ENCODE measurements at places on chromosomes 13 and 19.

DNA sequence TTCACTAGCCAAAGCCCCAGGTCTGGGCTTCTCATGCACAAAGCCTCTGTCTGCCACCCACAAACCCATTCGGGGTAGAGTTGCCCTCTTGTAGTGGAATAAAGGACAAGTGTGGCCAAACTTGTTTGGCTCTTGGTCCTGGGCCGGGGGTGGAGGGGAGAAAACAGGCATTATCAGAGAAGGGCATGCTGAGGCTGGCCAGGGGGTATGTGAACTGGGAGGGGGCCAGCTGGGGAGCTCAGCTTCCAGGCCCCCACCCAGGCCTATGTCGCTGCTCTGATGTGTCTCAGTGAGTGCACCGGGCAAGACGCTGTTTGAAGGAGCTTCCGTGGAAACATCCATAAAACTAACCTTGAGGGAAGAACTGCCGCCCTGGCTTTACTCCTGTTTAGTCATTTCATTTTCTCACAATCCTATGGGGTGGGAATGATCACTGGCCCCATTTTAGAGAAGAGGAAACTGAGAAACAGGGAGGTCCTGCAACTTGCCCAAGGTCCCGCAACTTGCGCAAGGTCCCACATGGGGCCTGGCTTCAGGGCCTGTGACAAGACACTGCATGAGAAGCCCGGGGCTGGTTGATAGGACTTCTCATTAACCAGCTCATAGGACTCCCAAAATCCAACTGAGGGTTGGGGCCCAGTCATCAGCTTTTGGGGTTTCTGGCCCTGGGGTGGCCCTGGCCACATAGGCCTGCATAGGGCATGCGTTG lies 30.8 kb downstream of the CCNE1 start:
- DNase-seq: no peak

DNA sequence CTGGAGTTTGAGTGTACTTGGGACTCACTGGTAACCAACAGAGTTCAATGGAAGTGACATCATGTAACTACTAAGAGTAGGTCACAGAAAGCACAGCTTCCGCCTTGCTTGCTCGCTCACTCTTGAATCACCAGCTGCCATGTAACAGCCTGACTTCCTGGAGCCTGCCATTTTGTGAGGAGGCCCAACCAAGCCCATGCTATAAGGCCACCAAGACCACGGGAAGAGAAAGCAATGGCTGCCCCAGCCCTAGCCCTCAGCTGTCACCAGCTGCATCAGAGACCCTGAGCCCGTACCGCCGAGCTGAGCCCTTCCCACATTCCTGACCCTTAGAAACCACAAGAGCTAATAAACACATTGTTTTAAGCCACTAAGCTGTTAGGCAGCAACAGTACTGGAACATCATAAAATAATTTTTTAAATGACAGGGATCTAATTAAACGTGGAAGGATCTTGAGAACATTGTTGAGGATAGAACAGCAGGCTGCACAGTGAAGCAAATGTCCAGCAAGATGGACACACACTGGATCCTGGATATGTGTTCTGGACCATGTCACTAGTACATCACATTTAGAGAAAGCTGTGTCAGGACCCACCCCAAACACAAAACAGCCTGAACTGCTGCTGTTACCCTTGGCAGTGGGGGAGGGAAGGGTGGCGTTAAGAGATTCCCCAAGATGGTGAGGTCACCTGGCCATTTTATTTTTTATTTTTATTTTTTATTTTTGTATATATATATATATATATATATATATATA lies 21.7 kb upstream of the LDLR start:
- no peak for DNase-seq

- no peak for DNase-seq
Observed at GRCh38 chr19:16449330-16449961, 22.3 kb downstream of the EPS15L1 start.

- DNase-seq: no peak
Observed at GRCh38 chr13:86633346-86633745, 834.1 kb upstream of the SLITRK6 start.

GRCh38 chr19:55640043-55640576 lies 692 bp upstream of the ZNF580 start:
- no peak for DNase-seq

DNA sequence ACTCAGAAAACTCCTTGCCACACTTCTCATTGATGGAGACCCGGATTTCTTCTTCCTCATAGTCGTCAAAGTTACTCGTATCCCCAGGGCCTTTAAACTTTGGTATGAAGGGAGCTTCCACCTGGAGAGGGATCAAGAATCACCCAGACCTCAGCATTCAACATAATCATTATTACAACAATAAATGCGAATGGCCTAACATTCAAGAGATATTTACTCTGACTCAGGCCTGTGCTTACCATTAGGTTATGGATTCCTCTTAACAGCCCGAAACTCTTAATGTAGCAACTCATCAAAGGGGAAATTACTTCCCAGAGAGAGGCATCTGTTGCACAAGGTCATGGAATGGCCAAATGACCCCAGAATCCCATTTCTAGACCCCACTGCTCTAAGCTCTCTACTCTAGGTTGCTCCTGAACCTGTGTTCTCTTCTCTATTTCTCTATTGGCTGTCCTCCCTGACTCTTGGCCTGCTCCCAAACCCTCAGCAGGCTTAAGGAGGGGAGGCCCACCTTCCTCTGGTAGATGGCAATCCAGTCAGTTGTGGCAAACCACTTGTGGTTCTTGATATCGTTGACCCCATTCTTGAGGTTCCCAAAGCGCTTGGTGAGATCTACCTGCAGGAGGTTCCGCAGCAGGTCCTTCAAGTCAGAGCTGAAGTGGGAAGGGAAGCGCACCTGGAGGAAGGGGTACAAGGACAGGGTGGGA lies 2.7 kb upstream of the SAMD1 start:
- no peak for DNase-seq

DNA sequence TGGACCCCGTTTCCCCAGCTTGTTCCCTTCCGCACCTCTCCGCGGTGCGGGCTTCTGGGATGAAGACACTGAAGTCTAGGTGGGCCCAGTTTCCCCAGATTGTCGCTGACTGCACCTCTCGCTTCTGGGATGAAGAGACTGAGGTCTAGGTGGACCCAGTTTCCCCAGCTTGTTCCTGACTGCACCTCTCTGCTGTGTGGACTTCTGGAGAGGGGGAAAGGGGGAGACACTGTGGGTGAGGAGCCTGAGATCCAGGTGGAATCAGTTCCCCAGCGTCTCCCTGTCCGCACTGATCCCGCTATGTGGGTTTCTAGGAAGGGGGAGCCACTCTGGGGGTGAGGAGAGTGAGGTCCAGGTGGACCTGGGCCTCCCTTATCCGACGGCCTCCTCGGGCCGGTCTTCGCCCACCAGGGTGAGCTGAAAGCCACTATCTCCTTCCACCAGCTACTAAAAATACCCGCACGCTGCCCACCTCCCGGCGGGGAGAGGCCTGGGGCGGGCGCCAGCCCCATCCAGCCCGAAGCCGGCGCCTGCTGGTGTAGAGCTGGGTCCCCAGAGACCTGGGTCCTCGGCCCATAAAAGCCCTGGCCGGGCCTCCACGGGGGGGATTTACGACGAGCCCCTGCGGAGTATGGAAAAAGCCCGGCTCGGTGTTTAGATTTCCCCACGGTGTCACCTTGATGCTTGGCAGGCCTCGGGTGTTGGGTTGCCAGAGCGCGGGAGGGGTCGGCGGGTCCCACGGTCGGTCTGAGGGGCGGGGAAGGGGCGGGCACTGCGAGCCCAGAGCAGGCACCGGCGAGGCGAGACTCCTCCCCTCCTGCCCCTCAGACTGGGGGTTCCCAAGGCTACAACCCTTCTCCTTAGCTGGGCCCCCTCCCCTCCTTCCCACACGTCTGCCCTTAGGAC lies 10.6 kb downstream of the FUT6 start:
- DNase-seq: peak; percentile 85

DNA sequence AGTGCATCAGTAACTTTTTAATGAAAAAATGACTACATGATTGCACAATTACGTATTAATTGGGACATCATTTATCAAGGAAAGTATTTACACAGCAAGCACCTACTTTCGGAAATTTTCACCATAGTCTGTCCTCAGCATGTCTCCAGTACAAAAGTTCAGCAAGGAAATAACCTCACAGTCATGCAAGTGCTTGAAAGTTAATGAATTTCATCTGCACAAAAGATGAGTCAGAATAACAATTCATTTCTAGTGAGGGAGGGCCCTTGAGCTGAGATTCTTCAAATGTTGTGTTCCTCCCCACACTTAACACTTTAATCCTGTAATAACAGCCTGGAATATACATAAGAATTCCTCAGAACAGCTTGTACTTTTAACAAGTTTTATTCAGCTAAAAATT lies 49.0 kb upstream of the OXGR1 start:
- DNase-seq: no peak

DNA sequence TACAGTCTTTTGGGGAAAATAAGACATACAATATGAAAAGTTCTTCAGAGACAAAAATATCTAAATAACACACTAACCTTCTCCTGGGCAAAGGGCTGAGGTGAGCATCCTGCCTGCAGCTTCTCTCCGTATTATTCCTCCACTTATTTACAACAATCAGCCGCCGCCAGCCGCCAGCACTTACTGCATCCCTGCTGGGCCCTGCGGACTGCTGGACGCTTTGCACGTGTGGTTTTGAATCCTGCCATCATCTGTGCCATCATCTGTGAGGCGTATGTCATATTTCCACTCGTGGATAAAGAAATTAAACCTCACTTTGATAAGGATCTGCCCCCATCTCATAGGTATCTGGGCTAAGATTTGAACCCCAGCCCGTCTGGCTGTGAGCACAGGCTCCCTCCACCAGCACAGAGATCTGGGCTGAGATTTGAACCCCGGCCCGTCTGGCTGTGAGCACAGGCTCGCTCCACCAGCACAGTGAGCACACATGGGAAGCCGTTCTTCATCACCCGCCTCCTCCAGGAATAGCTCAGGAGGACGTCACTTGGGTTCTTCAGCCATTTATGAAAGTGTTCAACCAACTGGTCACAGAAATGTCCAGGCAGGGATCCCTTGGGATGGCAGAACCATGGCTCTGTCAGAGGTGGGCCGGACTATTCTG lies 35.2 kb upstream of the TUBGCP3 start:
- no peak for DNase-seq

DNA sequence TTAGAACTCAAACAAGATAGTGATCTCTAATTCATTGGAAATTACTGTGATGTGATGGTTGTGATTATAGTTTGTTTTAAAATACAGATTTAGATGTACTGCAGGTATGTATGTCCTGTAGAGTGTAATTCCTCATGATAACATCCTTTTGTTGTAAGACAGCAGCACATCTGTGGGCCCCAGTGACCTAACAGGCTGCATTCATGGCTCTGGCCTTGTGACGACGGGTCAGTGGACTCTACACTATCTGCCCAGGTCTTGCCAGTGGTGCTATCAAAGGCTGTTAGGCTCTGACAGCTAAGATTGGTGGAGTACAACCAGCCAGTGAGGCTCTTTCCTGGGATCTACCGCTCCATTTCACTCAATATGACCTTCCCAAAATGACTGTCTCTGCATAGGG lies 158.4 kb downstream of the MTUS2 start:
- DNase-seq: no peak
